ENCODE measurements at places on chromosomes 3 and 15.

- no peak for DNase-seq
Observed at GRCh38 chr3:182697345-182697919, 95.9 kb upstream of the ATP11B start.

DNA sequence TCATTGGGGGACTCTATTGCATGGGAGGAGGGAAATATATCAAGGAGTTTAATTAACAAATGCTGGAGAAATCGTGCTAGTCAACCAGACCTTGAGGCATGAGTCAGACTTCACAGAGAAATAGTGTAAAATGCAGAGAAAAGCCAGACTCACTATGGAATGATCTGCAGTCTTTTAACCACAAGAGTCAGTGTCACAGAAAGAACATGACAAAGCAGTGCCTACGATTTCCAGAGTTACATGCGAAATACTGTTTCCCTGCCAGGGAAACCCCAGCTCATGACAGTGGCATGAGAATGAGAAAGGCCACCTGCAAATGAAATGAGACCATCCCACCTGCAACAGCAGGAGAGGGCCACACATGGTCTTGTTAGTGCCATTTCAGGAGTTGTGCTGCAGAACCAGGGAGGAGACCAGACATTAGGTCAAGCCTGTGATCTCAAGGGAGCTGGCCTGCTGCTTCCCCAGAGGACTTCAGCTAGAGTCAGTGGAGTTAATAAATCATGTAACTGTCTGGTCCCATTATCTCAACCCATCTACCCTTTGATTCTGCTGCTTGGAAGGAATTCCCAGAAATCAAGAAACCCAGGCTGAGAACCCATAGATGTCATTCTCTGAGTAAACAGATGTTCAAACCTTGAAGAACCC is 79.0 kb downstream of the ERC2 start:
- no peak for DNase-seq

GRCh38 chr15:70336425-70337009 is 238.8 kb upstream of the TLE3 start:
- DNase-seq, result no peak

GRCh38 chr15:64911311-64912186 is at the start of gene ANKDD1A:
Gene ANKDD1A, plus strand, starts transcription at chr15:64911902. Its CDS starts 29 bp downstream, at chr15:64911931.
- DNase-seq, result no peak

- DNase-seq, result no peak
Observed at GRCh38 chr3:179288845-179289244, 34.0 kb upstream of the ZNF639 start.

- DNase-seq, result no peak
Observed at GRCh38 chr15:62482785-62483429, 317.8 kb upstream of the C2CD4B start.

DNA sequence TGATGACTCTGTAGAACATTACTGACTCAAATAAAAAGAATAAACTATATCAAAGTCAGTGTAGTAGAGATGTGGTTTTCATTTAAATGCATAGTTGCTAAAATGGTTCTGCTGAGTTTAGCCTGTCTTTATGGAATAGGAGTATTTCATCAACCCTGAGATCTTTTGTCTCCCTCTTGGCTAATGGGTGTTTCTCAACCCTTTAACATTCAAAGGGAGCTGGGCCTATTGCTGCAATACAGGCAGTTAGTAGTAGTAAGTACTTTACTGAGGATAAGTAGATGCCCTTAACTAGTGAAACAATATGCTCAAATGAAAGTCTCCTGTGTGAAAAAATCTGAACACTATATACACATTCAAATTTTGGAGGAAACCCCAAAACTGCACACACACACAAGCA is 184.7 kb upstream of the TTC14 start:
- DNase-seq, result no peak

DNA sequence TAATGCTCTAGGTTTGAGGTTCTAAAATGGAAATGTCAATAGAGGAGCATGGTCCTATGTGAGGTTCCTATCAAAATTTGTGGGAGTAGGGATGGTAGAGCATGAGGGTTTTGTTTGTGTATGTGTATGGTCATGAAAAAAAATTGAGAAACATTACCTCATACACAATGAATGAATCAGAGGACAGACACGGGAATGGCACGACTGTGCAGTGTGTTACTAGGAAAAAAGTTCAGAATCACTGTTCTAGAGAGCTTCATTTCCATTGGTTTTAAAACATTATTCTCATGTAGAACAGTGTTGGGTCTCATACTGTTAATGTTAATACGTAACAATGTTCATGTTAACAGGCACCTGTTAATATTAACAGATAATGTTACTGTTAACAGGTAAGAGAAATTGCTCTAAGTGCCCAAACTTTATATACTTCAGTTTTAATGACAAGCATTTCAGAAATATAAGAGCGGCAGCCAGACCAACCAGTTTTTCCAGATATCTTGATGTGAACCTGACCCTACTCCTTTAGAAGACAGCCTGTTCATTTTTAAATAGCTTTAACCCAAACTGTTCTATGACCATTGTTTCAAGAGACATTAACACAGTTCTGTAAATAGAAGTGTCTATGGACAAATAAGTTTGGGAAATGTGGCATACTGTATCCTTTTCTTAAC is 48.0 kb downstream of the SLC15A2 start:
- DNase-seq, result no peak

DNA sequence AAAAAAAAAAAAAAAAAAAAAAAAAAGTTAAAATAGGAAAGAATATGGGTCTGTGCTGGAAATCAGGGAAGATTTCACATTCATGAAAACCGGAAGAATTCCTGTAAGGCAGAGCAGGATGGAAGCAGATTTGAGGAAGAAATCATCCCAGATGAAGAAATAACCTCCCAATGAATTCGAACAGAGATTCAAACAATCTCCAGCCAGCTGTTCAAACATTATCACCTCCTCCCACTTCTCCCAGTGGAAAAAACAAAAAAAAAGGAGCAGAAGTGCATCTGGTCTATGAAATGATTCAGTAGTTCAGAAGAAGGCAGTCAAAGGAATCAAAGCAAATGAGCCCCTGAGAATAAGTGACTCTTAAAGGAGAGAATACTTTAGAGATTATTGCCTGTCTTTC is 33.1 kb downstream of the CP start:
- DNase-seq, result no peak

- DNase-seq, result peak; percentile 50
Observed at GRCh38 chr3:18717598-18717997, 292.5 kb upstream of the SATB1 start.

GRCh38 chr15:65688462-65688861 is 66.7 kb downstream of the SLC24A1 start:
- no peak for DNase-seq

DNA sequence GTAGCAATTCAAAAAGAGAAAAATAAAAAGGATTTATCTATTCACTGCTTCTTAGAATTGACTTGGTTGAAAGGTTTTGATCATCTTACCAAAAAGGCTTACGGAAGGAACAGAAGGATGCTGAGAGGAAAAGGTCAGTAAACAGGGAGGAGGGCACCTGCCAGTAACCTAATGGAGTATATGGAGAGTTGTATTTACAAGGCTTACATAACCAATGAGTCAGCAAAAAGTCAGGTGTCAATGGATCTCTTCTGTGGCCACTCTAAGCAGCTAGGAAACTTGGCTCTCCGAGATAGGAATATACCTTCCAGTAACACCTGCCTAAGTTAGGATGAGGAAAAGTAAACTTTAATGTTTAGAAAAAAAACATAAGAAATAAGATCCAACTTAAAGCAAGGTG is 80.5 kb upstream of the PLXND1 start:
- DNase-seq, result no peak

DNA sequence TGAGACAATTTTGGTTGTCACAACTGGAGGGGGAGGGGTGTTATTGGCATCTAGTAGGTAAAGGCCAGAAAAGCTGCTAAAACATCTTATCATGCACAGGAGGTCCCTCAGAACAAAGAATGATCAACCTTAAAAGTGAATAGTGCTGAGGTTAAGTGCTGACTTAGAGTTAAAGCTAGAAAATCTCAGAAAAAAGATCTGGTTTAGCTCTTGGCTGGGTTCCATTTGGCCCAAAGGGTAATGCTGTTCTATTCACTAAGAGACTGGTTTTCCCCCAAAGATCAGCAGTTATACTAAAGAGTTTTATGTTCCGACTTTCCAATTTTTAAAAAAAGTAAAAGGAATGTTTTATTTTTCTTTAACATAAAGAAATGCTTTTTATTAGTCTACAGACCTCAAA is 15.6 kb downstream of the DCBLD2 start:
- DNase-seq, result no peak

DNA sequence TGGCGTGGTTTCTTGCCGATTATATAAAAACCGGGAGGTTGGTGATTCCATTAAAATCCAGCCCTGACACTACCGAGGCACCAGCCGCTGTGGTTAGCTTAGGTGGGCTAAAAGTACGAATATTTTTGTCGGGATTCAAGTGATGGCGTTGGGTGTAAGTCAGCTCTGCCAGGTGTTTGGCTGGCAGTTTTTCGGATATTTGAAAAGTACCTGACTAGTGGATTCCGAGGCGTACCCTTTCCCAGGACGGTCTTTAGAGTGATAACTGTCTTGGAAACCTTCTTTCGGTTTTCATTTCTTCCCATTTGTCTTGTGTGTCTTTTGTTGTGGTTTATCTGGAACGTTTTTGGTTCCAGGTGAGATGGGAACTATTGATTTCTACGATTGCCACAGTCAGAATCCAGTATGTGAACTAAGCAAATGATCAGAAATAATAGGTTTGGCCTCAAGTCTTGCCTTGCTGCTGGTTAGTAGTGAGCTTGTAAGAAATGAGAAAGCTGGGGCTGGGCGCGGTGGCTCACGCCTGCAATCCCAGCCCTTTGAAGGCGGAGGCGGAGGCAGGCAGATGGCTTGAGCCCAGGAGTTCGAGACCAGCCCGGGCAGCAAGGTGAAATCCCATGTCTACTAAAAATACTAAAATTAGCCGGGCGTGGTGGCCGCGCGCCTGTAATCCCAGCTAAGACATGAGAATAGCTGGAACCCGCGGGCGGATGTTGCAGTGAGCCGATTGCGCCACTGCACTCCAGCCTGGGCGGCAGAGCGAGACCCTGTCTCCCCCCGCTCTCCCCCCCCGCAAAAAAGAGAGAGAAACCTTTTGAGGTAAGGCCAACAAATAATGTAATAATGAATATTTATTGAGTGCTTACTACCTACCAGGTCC is 1.4 kb downstream of the FYTTD1 start:
- DNase-seq, result peak; percentile 11

DNA sequence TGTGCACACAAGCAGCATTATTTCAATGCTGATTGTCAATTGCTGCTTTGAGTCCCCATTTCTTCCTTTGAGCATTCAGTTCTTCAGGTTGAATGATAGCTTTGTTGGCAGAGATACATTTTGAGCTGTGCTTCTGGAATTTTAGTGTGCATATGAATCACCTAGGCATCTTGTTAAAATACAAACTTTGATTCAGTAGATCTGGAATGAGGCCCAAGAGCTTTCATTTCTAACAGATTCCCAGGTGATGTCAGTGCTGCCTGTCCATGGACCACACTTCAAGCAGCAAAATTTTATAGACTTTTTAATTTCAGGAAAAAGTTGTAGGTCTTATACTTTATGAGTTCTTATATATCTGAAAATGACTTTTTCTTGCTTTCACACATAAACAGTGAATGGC is 131.1 kb downstream of the ADAMTSL3 start:
- no peak for DNase-seq

- DNase-seq, result no peak
Observed at GRCh38 chr3:61981060-61981459, 392.3 kb downstream of the FEZF2 start.

DNA sequence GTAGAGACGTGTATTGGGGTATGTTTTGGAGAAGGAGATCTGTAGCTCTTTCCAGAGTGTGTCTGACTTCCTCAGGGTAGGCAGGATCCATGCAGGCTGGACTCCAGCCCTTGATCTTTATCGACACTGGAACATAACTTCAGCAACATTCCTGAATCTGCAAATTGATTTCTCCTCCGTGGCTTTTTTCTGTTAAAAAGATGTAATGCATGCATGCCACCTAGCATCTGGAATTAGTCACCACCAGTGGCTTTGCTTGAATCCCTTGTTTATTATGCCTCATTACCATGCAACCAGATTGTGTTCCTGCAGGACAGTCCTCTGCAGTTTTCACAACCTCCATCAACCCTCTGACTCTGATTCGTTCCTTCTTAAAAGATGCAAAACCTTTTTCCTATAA is 86.1 kb downstream of the CCNL1 start:
- DNase-seq, result no peak

- DNase-seq, result no peak
Observed at GRCh38 chr3:147360646-147361453, 45.5 kb downstream of the ZIC4 start.

GRCh38 chr3:191008074-191008473 is 145.6 kb upstream of the GMNC start:
- no peak for DNase-seq

- no peak for DNase-seq
Observed at GRCh38 chr15:41996921-41997592, 23.8 kb downstream of the PLA2G4E start.

DNA sequence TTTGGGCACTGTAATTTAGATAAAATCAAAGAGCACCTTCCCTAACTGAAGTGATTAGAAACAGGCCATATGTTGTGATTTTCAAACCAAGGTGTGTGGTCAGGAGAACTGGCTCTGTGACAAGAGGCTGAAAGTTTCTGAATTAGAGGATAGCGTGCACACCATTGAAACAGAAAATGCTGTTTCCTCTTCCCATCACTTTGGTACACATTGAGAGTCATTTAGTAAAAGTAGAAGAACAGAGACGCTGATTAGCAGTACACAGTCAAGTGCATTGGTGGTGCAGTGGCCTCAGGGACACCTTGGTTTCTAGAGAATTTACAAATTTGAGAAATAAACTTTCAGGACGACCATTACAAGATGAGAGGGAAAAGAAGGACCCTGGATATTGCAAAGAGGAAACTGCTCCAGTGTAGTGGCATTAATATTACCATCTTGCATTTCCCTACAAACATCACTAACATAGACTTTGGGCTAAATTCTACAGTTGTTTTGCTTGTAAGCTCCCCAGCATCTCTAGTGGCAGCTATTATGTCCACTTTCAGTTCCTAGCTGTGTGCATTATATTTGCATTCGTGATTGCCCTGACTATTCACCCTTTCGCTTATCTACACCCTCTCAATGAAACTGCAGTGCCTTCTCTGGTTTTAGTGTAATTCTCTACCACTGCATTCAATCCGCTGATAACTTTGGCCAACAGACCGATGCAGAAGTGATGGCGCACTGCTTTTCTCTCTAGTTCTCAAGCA is 728.1 kb upstream of the GRM7 start:
- DNase-seq, result no peak

GRCh38 chr3:115436767-115437301 is 186.5 kb upstream of the GAP43 start:
- no peak for DNase-seq

DNA sequence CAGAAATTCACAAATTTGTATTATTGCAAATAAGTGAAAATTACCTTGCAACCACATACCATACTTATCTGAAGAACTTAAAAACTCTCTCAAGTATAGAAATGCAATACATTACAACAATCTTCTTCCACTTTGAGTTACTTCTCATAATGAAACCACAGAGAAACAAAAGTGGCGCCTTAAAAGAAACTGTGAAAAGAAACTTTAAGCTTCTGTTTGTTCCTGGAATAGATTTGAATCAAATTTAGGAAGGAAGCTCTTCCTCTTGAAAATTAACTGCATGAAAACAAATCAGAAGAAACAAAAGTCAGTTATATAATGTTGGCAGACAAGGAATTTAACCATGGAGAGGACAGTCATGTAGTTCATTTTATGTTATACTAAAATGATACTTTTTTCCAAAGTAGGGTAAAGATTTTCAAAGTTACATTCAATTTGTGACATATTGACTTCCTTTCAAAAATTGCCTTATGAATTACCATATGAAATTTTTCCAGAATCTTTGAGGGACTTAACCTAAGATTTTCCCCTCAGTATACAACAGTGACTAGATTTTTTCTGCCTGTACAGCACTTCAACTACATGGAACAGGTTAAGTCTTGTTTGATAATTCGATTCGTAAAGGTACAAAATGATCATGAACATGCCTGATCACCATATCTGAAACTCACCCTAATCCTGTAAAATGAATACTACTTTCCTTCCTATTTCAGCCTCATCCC is 57.6 kb upstream of the TNFSF10 start:
- no peak for DNase-seq

Data from naive B cell (primary cell).